Neuronal stem cell (in vitro differentiated cells): ENCODE measurements at places on chromosomes 1 and 21.
A peak's percentile ranks its signal among the peaks of the same experiment; 100 is the strongest.

DNA sequence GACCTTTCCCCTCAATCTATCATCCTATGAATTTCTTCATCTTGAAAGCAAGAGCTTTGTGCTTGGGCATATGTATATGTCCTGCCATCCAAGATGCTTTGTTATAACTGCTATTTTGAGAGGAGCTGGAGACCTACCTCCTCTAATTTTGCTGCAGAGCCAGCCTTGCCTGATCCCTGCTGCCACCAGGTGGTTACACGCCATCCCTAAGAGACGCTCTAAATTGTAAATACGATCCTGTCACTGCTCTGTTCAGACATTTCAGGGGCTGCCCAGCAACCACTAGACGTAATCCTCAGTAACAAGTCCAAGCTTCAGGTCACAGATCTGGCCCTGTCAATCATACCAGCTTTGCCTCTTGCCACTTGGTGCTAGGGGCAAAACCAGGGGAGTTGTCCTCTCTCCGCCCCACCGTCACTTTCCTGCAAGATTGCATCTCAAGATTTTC is 32.9 kb downstream of the GPA33 start:
- DNase-seq: peak; percentile 53

- DNase-seq: no peak
Measured at GRCh38 chr21:26506956-26507355, 66.1 kb downstream of the CYYR1 start.

DNA sequence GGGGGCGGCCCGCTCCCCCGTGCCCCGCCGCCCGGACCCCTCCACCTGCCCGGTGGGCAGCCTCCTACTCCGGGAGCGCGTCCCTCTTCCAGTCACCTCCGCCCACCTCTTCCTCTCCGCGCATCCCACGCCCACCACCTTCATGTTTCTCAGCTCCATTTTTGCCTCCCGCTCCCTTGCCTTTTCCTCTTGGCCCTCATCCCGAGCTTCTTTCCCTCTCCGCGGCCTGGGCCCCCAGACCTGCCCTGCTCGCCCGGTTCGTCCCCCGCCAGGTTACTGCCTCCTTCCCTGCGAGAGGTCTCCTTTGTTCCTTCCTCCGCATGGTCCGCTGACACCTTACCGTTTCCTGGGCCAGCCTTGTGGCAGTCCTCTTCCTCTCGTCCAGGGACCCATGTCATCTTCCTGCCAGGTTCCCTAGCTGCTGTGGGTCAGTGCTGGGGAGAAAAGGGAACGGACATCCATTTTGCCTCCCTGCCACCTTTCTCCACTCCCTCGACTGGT is 563 bp downstream of the QSOX1 start:
- no peak for DNase-seq

GRCh38 chr1:155499953-155500639 is 62.5 kb downstream of the ASH1L start:
- DNase-seq: no peak

- DNase-seq: peak; percentile 64
Measured at GRCh38 chr1:223712194-223712849, at the start of gene CAPN2. CAPN2 (plus strand) TSS chr1:223712539; CDS start chr1:223712641, 102 bp downstream.

GRCh38 chr1:220290140-220290761 is 18.0 kb upstream of the RAB3GAP2 start:
- no peak for DNase-seq

- no peak for DNase-seq
Measured at GRCh38 chr1:113170519-113170918, 97.5 kb downstream of the LRIG2 start.

GRCh38 chr1:232980355-232980978 is 30.1 kb downstream of the NTPCR start:
- DNase-seq: no peak

GRCh38 chr1:32091176-32091575 is 16.7 kb upstream of the KPNA6 start:
- DNase-seq: no peak

DNA sequence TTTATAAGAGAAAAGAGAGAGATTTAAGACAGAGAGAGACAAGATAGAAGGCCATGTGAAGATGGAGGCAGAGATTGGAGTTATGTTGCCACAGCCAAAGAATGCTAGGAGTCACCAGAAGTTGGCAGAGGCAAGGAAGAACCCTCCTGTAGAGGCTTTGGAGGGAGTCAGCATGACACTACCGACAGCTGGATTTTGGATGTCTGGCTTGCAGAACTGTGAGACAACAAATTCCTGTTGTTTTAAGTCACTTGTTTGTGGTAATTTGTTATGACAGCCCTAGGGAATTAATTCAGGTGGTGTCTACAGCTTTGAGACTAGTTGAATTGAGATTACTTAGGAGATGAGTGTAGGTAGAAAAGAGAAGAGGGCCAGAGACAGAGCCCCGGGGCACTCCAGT is 158.5 kb downstream of the DNM3 start:
- no peak for DNase-seq

DNA sequence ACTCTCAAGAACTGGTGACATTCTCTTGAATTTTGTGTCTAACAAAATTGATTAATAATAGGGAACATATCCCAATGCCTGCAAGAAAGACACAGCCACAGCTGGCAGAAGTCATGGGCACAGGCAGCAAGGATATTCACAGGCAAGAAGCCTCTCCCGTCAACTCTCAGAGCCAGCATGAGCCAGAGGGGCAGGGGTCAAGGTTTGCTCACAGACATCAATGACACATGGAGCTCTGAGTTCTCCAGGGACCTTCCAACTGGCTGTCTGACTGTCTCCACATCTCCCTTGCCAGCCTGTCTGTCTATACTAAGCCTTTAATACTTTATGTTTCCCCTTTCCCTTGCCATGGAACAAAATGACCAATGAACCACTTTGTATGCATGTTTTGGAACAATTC is 101.5 kb upstream of the RAB4A start:
- DNase-seq: no peak

GRCh38 chr1:11042995-11043874 is 3.8 kb downstream of the MASP2 start:
- no peak for DNase-seq

- DNase-seq: no peak
Measured at GRCh38 chr21:41186755-41187536, 19.0 kb downstream of the BACE2 start.

DNA sequence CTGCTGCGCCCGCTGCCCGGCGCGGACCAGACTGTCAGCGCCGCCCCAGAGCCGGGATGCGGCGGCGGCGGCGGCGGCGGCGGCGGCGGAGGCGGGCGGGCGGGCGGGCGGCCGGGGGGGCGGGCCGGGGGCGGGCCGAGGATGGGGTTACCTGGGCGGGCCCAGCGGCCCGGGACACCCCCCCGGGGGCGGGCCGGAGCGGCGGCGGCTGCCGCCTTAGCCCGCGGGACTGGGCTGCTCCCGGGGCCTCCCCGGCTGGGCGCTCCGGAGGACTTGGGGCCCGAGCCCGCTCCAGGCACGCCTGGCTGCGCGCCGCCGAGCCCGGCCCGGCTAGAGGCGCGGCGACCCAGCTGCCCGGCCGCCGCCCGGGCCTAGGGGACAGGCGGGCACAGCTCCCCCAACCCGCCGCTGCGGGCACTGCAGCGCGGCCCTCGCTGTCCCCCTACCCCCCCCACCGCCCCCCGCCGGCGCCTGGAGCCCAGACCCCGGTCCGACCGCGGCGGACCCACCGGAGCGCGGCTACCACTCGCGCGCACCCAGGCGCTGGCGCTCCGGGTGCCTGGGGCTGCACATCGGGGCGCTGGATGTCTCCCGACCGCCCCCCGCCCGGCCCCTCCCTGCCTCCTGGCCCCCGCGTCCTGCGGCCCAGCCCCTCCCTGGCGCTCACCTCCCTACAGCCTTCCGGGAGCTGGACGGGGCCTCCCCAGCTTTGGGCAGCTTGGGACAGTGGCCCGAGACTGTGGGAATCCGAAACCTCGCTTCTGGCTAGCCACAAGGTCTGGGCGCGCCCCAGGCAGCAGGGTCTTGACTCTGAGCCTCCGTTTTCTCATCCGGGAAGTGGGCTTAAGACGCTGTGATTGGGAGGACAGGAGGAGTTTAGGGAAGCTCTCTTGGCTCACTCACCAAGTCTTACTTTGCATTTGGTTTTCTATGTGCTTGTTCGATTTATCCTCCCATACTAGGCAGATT is at the start of gene WNT4:
WNT4 (minus strand) TSS at position 33 of the 969 bp plus-strand sequence. CDS start 175 bp downstream, outside the sequence.
- no peak for DNase-seq

GRCh38 chr1:202938287-202938925 is 11.4 kb upstream of the KLHL12 start:
- DNase-seq: no peak

- no peak for DNase-seq
Measured at GRCh38 chr1:233944601-233945000, 40.1 kb downstream of the SLC35F3 start.

DNA sequence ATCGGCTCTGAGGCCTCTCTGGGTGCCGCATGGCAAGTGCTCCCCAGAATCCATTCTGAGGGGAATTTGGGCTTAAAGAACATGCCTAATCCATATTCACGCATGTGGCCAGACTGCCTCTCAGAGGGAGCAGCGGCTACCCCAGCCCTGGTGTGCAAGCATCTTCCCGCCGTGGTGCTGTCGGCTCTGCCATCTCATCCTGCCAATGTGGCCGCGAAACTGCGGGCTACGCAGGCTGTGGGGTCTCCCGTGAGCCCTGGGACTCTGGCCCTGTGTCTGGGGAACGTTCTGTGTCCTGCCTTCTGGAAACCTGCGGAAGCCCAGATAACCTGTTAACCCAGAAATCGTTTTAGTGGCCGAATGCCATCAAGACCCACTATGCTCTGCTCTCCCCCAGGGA is 60.7 kb downstream of the SLC19A1 start:
- no peak for DNase-seq

DNA sequence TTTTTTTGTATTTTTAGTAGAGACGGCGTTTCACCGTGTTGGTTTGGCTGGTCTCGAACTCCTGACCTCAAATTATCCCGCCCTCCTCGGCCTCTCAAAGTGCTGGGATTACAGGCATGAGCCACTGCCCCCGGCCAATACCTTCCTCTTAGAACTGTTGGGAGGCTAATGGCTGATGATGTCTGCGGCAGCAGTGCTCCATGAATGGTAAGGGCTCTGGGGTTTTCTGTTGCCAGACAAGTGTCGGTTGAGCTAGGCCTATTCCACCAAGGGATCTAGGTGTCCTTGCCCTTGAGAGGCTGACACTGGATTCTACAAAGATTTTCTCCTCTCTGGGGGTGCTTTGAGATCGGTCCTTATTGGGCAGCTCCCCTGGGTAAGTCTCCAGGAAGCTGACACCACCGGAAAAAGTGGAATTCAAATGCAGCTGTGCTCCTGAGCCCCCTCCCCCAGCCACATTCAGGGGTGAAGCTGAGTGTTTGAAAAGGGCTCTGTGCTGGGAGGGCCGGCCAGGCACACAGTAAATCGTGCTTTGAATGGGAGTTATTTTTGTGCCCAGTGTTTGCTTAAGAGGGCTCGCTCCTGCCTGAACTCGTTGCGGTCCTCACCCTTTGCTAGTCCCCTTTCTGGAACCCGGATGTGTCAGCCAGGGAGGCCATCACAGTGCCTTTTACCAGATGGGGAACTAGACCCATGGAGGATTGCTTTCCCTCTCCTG is 5.2 kb downstream of the SOX13 start:
- peak; percentile 65 for DNase-seq

- DNase-seq: peak; percentile 33
Measured at GRCh38 chr1:37734629-37735591, 30.0 kb downstream of the EPHA10 start.

DNA sequence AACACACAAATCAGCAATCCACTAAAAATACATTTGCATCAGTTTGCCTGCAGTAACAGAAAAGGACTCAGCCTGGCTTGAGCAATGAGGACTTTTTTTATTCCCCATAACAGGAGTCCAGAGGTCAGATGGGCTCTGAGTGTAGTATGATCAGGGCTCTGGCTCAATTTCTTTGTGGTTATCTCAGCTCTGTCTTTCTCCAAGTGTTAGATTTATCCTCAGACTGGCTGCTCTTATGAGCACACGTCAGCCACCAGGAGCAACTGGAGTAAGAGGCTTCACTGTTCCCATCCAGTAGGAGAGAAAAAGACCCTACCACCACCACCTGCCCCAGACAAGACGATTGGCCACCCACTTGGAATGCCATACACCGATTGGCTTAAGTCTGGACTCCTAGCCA is 36.2 kb upstream of the KLHDC7A start:
- no peak for DNase-seq

DNA sequence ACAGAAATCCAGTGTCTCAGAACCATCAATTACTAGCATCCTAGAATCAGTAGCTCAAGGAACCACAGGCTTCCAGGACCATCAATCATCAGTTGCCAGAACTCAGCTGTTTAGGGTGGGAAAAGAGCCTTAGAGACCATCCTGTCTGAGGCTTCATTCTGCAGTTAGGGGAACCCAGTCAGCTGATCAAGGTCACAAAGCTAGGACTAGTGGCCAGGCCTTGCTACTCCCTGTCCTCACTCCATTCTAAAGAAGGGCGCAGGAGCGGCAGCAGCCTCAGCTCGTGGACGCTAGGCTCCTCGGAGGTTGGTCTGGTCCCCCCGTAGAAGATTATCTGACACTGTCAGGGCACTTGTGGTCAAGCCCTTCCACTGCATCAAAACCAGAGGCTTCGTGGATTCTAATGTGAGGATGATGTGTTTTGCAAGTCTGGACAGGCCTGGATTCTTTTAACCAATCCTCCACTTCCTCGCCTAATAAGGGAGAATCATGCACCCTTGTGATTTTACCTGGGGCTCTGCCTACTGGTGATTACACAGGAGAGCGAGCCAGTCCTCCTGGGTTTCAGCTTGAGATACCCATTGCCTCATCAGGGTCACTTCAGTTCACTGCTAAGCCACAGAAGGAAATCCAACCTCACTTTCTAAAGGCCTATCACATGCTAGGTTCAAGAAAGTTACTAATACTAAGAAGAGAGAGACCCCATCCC is 41.7 kb upstream of the IFFO2 start:
- no peak for DNase-seq

DNA sequence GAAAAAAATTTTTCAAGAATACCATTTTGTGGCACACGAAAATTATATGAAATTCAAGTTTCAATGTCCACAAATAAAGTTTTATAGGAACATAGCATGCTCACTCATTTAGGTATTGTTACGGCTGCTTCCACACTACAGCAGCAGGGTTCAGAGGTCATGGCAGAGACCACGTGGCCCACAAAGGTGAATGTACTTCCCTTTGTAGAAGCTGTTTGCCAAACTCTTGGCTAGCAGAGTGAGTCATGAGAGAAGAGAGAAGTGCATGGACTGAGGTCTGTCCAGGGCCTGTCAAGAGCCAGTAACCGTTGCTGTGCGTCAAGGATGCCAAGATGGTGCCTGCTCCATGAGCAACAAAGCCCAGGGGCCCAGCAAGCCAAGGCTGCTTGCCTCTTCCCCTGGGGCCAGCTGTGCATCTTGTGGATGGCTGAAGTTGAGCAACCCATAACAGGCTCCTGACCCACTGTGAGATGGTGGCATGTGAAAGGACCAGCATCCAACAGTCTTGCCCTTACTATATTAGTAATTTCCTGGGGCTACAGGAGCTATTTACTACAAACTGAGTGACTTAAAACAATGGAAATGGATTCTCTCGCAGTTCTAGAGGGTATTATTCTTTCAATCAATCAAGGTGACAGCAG is 64.8 kb upstream of the ATP5PO start:
- no peak for DNase-seq
